Caudate nucleus (tissue), 63 donors: ENCODE measurements at places on chromosomes 12 and 14.

GRCh38 chr14:55298500-55298822, 27.2 kb downstream of the FBXO34 start:
- DNase-seq = no peak

DNA sequence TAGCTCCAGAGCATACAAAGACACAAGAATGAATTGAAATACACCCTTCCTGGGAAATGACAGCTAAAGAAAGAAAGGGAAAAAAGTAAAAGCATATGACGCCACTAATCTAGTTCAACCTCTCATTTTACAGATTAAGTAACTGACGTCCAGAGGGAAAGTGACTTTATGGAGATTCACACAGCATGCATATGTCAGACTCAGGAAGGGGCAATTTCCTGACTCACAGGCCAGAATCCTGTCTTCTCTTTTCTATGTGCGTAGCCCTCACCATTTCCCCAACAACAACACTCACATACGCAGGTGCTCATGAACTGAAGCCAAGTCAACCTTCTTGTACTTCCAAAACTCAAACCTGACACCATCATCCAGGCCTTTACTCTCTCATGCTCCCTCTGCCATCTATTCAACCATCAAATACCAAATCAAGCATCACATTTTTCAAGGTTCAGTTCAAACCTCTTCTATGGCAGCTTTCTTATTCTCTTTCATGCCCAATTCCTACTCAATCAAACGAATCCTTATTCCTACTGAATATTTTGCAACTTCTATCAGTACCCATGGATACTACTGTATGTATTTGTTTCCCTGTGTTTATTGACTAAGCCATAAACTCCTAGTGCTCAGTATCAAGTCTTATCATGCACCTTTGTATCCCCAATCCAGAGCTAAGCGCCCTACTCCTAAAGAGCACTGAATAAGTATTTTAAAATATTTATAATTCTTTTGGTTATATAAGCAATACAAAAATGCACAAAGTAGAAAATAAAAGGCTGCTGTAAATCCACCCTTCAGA, 52.8 kb downstream of the STXBP6 start:
- no peak for DNase-seq

GRCh38 chr14:105088812-105089745, 23.8 kb upstream of the GPR132 start:
- DNase-seq = no peak

GRCh38 chr12:122891661-122892525, 4.0 kb downstream of the VPS37B start:
- DNase-seq = no peak

DNA sequence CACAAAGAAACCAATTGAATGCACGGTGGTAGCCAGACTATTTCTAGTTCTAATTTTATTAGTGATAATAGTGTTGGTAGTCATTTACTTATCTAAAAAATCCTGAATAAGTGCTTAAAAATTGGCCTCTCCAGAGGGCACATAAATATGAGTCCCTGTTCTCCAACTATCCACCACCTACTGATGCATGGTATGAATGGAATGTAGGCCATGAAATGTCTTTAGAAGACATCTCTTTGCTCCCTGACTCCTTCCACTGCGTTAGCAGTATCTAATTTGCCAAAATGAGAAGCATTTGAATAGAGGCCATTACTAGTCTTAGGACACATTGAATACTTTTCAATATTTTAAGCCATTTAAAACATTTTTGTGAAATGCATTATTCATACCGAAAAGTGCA, 261.7 kb downstream of the LRFN5 start:
- DNase-seq = no peak

DNA sequence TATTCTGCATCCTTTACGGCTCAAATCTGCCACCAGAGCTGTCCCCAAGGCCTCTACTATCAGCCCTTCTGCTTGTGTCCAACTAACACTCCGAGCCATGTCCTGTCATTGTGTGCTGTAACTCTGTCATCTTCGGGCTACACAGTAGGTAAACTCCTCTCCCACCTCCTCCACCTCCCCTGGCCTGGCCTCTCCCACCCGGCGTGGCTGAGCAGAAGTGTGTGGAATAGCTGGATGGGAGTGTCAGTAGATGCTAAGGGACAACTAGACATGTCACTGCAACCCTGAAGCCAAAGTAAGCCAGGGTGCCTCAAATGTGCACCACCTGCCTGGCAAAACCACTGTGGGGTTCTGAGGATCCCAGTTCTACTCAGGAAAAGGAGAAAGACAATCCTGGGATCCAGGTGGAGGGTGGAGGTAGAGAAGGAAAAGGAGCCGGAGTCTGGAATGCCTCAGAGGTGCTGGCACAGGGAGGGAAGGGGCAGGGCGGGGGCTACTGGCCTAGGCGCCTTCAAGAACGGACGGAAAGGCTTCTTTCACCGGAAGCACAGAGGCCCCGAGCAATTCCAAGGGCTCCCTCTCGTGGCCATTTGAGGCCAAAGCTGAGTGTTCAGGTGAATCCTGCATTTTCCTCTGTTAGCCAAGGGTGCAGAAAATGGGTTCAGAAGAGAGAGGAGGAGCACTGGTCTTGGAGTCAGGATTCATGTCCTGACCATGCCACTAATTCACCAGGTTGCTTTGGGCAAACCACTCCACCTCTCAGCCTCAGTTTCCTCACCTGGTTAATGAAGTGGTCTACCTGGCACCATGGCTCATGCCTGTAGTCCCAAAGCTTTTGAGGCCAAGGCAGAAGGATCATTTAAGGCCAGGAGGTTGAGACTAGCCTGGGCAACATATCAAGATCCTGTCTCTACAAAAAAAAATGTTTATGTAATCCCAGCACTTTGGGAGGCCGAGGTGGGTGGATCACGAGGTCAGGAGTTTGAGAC, 20.5 kb upstream of the FAM181A start:
- DNase-seq = peak; percentile 23

GRCh38 chr14:75234173-75235115, 44.2 kb upstream of the FOS start:
- DNase-seq = peak; percentile 44

GRCh38 chr12:108152170-108152538, 23.1 kb downstream of the WSCD2 start:
- no peak for DNase-seq

DNA sequence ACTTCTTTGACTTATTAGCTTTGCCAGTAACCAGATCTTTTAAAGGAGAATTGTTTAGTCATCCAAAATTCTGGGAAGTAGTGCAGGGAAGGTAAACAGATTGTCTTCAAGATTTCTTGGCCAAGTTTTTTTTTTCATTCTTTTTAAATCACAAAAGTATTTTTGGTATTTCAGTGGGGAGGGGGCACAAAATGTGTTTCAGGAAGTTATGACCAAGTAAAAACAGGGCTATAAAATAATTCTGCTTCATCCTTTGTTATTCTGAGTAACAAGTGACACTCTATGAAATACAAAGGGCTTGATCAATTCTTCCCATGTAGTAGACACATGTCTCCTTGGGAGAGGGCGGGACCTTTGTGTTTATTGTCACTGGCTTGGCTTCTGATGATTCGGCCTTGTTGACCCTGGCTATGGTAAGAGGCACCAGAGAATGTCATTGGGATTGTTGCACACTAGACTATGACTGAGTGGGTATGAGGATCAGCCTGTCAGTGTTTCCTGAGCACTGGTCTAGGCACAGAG, 55.4 kb downstream of the SUSD6 start:
- no peak for DNase-seq

DNA sequence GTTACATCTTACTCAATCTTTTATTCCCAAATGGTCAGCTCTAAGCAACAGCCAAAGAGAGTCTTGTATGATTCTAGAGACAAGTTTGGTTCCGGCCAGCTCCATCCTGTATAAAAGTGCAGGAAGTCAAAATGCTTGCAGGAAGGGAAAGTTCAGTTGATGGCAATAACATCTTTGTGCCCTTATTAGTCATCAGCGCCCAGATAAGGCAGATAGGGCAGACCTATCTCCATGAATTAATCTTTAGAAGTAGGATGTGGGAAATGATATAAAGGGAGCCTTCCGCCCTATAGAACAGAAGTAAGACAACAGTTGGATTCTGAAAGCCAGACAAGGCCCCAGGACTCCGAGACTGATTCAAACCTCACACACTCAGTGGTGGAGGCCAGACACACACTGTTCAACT, 6.4 kb downstream of the GNS start:
- DNase-seq = no peak

- DNase-seq = no peak
These were observed 79.5 kb upstream of the MIS18BP1 start for GRCh38 chr14:45332360-45332988.

DNA sequence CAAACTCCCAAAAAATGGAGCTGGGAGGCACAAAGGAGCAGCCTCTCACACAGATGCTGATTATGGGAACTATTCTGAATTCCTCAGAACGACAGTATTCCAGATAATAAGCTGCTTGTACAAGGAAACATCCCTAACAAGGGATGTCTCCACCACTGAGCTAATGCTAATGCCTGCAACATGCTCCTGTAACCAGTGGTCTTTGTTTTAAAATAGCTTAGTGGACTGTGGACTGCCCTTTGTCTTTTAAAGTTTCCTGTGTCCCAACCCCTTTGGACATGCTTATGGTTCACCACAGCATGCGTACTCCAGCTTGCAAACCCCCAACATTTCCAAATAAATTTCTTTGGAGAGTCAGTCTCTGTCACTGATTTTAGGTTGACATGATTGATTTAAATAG, 16.4 kb upstream of the PITPNM2 start:
- DNase-seq = no peak

- no peak for DNase-seq
These were observed 626 bp downstream of the TXNDC16 start for GRCh38 chr14:52551696-52552062.

DNA sequence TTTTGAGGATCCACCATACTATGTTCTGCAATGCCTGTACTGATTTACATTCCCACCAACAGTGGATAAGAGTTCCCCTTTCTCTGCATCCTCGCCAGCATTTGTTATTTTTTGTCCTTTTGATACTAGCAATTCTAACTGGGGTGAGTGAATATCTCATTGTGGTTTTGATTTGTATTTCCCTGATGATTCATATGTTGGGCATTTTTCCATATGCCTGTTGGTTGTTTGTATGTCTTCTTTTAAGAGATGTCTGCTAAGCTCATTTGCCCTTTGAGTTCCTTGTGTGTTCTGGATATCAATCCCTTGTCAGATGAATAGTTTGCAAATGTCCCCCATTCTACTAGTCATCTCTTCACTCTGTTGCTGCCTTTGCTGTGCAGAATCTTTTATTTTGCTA, 49.0 kb upstream of the MSRB3 start:
- DNase-seq = no peak

DNA sequence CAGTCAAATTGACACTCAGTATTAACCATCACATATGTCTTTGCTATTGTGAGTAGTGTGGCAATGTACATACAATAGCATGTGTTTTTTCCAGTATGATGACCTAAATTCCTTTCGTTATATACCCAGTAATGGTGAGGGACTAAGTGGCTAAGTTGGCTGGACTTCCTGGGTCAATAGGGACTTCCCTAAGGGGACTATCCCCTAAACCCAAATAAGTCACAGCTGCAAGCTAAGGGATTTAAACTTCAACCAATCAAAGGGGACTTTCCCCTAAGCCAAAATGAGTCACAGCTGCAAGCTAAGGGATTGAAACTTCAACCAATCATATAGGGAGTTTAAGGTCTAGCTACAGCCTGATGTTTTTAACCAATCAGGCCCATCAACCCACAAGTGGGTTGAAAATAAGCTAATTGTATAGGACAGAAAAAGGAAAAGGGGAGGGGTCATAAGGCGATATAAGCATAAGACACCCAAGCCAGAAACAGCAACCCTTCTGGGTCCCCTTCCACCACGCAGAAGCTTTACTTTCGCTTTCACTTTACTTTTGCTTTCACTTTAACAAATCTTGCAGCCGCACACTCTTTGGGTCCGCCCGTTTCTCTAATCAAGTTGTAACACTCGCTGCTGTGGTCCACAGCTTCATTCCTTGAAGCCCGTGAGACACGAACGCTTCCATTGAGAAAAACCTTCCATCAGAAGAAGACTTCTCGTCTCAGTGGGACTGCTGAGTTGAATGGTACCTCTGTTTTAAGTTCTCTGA, 404.4 kb downstream of the FLRT2 start:
- no peak for DNase-seq
